Cardiac ventricle fibroblast (primary cell): ENCODE measurements at places on chromosomes 13 and 19. TPM values are rescaled to one million over a fixed set of nuclear protein-coding genes. Genes with fewer than 3 reads are reported as not detected.

PRRG2 gene
- total RNA-seq = 0.29 and 3.6 TPM in 2 replicates

ZNF540 gene
- 1.1 and 4.2 TPM in 2 replicates for total RNA-seq

NPAS1 gene
- total RNA-seq = 6.3 and 9.2 TPM in 2 replicates

IRGC gene
- not detected in 2 replicates for total RNA-seq

ZNF564 gene
- total RNA-seq = 3.3 and 3.4 TPM in 2 replicates

CYP2F1 gene
- total RNA-seq = not detected in 2 replicates

ZNF808 gene
- total RNA-seq = 5.8 and 11.0 TPM in 2 replicates

IGFL2 gene
- not detected in 2 replicates for total RNA-seq

CHERP gene
- 8.9 and 10.9 TPM in 2 replicates for total RNA-seq

CEACAM19 gene
- total RNA-seq = 1.2 and 1.4 TPM in 2 replicates

ZNF560 gene
- total RNA-seq = not detected in 2 replicates

C19orf18 gene
- 0.64 TPM in 1 of 2 replicates, not detected in the other for total RNA-seq

FXYD7 gene
- total RNA-seq = not detected in 2 replicates

SLC5A5 gene
- not detected in 2 replicates for total RNA-seq

HS6ST3 gene
- not detected in 2 replicates for total RNA-seq

SLITRK6 gene
- total RNA-seq = not detected in 2 replicates

ONECUT3 gene
- total RNA-seq = not detected in 2 replicates

ZNF780A gene
- total RNA-seq = 9.7 and 19.2 TPM in 2 replicates

IGFLR1 gene
- total RNA-seq = 0.37 and 9.8 TPM in 2 replicates

COG6 gene
- 26.7 and 29.3 TPM in 2 replicates for total RNA-seq

ZNF526 gene
- 5.5 and 6.6 TPM in 2 replicates for total RNA-seq

LRRC63 gene
- not detected in 2 replicates for total RNA-seq

KASH5 gene
- not detected in 2 replicates for total RNA-seq

COX6B2 gene
- total RNA-seq = not detected in 2 replicates

RDH8 gene
- total RNA-seq = not detected in 2 replicates
